ENCODE measurements at places on chromosomes 4 and X.

DNA sequence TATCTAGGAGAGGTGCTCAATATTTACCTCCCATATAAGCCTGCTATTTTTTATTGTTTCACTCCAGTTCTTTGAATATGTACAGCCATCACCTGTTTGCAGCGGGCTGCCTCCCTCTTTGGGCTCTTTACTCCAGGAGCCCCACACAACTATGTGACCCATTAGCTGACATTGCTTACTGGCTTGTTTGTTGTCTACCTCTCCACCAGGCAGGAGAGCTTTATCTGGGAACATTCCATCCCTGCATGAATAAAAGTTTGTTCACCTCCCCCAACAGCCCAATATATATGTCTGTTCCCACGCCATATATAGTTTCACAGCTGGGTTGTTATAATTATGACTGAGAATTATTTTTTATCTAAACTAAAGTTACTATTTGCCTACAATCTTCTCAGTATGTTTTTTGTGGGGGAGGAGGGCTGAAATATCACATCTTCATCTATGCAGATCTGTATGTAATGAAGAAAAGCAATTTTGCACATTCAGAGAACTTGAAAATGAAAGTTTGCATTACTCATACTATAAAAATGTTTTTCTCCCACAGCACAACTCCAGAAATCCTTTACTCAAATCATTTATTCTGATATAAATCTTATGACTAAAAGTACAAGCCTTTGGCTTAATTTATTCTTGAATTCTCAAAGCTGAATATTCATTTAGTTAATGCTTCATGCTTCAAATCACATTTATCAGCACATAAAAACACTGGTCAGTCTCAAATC, 61.2 kb upstream of the DAPP1 start:
- no peak for DNase-seq

GRCh38 chr4:135552131-135552530, 1350.5 kb upstream of the PABPC4L start:
- peak; percentile 10 for DNase-seq

GRCh38 chrX:131139072-131139471, 80.9 kb downstream of the ARHGAP36 start:
- no peak for DNase-seq

- no peak for DNase-seq
Observed at GRCh38 chr4:186829740-186830449, 106.2 kb upstream of the FAT1 start.

DNA sequence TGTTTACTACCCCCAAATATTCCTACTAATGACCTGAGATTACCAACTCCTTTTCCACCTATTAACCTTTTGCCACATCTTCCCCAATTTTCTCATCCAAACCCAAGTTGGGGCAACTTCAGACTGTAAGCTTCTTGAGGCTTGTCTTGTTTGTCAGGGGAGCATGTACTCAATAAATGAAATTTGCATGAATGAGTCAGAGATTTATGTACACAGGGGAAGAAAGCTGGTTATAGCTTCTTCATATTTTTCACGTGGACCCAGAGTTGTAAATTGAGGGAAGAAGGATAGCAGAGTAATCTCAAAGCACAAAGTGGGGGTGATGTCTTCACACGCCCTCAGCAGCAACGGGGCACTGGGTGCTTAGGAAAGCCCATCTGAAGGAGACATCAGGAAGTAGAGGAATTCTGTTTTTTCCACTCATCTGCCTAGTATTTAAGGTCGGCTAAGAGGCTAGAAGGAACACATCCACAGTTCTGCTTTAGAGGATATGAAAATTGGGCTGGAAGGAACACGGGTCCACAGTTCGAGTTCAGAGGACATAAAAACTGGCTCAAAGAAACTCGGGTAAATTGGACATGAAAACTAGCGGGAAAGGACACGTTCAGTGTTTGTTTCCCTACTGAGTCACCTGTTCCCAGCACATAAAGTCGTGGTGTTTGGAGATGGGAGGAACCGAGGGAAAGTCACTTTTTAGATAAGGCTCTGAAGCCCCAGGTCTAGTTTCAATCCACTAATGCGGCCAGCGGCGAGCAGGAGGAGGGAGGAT, 696 bp upstream of the CA5B start:
- DNase-seq: no peak

- peak; percentile 18 for DNase-seq
Observed at GRCh38 chr4:82704156-82704555, 94.4 kb downstream of the SCD5 start.

- DNase-seq: peak; percentile 66
Observed at GRCh38 chr4:87038837-87039615, 104.2 kb downstream of the AFF1 start.

DNA sequence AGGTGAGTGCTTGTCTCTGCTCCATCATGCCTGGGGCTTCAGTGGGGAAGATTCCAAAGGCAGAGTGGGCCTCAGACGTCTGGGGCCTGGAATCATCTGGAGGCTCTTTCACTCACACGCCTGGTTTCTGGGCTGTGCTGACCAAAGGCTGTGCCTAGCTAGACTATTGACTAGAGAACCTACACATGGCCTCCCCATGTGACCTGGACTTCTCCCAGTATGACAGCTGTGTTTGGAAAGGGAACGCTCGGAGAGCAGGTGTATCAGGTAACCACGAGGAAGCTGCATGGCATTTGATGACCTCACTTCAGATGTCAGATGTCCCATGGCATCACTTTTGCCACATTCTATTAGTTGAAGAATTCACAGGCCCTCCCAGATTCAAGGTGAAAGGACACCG, 51.0 kb downstream of the ADGRL3 start:
- no peak for DNase-seq

Measured in HS-5 (cell line).